Fibroblast of pulmonary artery (primary cell): ENCODE measurements at places on chromosomes 2 and 18.

GRCh38 chr2:10316336-10316735, 13.6 kb downstream of the HPCAL1 start:
- DNase-seq: peak; percentile 42

- peak; percentile 95 for DNase-seq
These were observed 123.5 kb upstream of the LGALSL start for GRCh38 chr2:64330281-64331113.

DNA sequence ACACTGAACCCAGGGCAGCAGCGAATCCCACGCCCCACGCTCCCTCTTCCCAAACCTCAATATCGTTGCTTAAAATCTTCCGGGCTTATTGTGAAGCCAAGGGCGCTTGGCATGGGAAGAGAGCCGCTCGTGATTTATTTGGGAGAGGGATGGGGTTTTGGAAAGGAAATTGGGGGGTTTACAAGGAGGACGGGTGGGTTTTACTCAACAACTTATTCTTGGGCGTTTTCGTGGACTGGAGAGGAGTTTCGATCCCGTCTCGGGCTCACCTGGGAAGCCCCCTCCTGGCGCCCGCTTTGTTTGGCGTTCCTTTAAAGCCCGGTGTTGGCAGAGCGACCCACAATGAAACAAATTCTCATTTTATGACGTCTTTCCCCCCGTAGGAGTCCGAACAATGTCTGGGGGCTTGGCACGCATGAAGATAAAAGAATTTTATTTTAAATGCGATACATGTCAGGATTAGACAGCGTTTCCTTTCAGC, 135.3 kb downstream of the INSIG2 start:
- DNase-seq: no peak

DNA sequence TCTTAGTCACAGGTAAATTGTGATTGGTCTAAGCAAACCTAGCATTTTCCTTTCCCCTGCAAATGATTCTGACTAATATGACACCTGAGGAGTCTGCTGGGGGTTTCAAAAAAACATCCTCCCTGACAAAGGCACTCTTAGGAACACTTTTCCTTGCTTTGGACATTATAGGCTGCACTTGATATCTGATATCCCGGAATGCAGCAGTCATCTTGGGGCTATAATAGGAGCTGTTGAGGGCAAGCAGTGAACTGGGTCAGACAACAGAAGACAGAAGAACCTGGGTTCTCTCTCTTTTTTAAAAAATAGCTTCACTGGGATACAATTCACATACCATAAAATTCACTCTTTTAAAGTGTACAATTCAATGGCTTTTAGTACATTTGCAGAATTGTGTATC, 229.3 kb downstream of the RAB3GAP1 start:
- DNase-seq: no peak

DNA sequence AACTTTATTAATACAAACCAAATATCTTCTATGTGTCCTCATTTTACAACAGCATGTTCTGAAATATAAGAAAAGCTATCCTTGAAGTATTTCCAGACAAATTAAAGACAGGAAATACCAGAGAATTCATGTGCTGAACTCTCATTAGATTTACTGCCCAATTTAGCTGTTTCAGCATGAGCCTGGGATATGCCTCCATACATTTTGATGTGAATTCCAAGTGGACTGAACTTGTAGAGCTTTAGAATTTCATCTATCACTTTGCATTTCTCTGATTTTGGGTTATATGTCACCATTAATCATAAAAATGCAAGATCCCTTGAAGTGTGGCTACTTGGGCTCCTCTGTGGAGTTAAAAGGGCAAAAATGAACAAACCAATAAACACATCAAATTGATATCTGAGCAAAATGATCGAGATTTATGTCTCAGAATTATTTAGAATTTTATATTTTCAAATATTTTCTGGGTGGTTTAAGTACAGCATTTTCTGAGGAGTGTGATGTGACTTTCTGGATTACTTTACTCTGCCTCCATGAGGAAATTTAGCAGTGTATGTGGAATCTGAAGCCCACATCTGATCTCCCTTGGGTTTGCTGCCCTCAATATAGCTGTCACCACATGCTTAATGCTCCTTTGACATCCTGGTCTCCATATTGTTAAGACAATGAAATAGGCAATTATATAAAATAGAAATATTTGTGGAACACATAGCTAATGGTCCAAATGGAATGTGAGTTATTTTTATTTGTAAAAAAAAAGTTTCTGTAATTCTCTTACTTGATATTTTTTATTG, 206.6 kb upstream of the RBMS1 start:
- peak; percentile 17 for DNase-seq

DNA sequence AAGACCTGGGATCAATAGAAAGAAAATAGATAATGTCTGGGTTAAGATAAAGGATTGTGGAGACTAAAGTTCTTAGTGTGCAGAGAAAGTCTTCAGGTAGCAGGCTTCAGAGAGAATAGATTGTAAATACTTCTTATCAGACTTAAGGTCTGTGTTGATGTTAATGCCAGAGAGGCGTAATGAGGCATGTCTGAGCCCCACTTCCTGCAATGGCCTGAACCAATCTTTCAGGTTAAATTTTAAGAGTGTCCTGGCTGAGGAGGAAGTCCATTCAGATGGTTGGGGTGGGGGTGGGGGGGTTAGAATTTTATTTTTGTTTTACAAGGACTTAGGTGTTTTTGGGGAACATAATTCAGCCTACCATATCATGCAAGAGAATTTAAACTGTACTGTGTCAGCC, 129.5 kb downstream of the EVA1A start:
- no peak for DNase-seq

DNA sequence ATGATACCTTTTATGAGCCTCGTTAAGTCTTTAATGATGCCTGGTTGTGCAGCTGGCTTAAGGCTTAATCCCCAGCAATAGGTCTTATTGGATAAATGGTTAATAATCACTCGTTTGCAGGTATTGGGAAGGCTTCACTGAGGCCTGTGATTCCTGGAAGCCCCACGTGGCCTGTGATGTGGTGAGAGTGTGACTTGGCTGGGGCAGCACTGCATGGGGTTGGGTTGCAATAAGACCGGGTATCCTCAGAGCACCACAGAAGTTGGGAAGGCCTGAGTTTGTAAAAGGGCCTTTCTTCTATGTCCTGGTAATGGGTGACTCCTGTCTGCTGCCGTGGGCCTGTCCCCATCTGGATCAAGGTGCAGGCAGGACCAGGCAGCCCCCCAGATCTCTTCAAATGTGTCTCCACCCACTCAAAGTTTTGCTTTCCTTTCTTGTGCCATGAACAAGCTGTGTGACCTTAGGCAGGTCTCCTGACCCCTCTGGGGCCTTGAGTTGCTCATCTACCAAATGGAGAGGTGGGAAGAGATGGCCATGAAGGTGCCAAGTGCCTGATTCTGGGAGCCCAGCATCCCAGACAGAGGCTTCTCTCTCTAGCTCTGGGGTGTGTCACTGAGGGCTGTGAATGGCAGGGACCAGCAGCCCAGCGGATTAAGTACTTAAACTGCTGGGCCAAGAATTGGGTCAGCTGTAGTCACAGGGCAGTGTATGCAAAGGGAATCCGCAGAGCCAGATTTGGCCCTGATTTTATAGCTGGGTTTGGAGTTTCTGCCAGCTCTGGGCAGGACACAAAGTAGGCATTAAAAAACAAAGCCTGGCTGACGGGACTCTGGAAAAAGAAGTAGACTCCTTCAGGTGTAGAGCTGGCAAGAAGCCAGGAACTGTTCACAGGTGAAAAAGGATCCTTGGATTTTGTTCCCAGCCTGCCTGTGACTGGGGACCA, 24.4 kb downstream of the LBH start:
- no peak for DNase-seq

GRCh38 chr2:108906403-108907077, 82.5 kb downstream of the EDAR start:
- DNase-seq: no peak

DNA sequence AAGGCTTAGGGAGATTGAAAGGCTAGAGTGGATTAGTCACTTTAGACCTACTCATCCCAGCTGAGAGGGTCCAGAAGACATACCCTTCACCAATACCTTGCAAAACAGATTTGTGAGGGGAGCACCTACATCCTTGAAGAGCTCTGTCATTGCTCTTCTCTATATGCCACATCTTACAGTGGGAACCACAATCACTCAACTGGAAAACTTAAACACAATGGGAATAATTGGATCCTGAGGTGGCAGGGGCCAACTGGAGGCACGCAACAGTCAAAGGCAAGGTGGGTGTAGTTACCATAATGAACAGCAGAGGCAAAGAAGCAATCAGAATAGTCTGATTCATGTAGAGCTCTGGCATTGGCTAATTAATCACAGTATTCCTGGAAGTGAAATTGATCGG, 35.4 kb downstream of the PDE1A start:
- no peak for DNase-seq
